Fibroblast of pulmonary artery (primary cell): ENCODE measurements at places on chromosomes 3 and 15.

DNA sequence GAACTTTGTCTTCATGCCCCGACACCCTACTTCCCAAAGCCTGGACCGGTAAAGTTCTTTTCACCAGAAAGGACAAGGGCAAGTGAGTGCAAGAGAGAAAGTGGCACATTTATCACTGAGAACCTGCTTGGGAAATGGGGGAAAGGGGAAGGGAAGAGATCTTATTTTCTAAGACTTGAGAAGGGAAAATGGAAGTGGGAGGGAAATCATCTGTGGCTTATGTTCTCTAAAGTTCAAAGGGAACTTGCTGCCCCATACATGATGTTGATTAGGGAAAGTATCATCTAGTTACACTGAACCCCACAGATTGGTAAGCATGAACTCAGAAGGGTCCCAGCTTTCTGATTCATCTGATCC is 199.5 kb upstream of the LPP start:
- DNase-seq: no peak

GRCh38 chr3:20849975-20850374 is 664.0 kb upstream of the SGO1 start:
- DNase-seq: no peak

GRCh38 chr15:61921093-61921492 is 139.2 kb downstream of the VPS13C start:
- DNase-seq: peak; percentile 21

GRCh38 chr15:88476635-88477060 is 9.1 kb downstream of the MRPS11 start:
- peak; percentile 66 for DNase-seq

DNA sequence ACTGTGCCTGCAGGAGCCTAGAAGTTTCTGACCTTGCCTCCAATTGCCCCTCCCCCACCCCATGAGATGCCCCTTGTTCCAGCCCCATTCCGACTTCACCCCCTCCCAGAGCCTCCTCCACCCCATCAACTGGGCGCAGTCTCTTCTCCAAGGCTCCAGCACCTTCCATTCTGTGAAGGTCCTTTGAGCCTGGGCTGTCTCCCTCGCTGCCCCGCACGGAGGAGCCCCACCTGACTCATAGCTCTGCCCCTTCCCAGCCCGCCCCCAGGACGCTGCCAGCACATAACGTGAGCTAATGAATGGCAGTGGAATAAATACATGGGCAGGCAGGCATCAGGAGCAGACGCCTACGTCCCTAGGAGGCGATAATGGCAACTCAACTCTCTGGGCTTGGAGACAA is 113.1 kb downstream of the NUP210 start:
- DNase-seq: no peak

DNA sequence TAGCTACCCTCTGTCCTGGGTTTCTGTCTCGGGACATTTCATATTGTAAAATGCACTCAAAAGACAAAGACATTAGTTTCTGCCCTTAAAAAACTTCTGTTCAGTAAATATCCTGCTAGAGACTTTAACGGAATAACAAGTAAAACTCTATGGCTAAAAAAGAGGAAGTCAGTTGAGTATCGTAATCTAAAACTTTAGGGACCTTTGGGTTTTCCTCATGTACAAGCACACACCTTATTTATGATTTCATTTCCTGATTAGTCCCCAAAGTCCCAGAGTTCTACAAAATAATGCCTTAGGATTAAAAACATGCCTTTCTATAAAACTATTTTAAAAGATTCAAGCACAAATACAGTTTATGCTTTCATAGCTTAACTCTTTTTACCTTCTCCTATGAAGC is 585.9 kb downstream of the UNC13C start:
- no peak for DNase-seq

DNA sequence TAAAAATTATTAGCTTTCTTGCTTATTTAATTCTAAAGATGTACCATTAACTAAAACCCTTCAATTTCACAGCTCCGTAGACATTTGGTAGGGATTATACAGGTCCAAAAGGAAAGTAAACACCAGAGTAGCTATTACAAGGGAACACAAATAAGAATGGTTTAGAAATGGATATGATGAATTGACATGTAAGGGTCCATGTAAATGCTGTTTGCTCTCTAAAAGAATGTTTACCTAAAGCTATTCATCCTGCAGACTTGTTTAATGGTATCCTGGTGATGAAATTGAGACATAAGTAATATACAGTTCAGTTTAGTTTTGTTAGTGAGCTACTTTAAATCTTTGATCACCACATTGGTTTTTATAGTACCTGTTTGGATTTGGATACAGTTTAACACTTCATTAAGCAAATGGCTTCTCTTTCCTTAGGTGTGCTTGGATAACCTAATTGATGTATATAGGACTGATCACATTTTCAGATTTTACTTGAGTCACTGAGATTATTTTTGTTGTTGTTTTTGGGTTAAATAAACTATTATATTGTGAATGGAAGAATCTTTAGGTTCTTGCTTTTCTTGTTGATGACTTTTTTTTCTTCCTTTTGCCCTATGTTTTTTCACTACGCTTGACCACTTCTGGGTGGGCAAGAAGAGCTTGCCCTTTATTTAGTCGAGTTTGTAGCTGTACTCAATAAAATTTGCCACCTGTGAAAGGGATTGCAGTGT is 115.4 kb downstream of the TCF12 start:
- DNase-seq: no peak

GRCh38 chr15:92365906-92366305 is 27.8 kb upstream of the ST8SIA2 start:
- no peak for DNase-seq
